ENCODE measurements at places on chromosomes 12 and 14.
A peak's percentile ranks its signal among the peaks of the same experiment; 100 is the strongest.

DNA sequence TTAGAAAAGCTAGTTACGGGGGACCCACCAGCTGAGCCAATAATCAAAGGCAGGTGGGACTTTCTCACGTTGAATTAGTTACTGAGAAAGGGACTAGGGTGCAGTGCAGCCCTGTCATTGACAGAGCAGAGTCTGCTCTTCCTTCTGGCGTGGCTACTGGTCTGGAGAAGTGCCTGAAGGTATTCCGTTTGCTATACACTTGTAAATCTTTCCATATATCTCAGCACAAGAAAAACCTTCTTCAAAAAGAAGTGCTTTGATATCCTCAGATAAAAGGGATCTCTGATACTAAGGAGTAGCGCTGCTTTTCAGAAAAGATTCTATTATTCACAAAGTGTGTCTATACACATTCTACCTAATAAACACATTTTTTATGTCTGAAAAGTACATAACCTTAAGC lies 91.5 kb downstream of the KCNK10 start:
- no peak for DNase-seq

- peak; percentile 69 for DNase-seq
Observed at GRCh38 chr14:91149462-91149861, 35.6 kb downstream of the DGLUCY start.

DNA sequence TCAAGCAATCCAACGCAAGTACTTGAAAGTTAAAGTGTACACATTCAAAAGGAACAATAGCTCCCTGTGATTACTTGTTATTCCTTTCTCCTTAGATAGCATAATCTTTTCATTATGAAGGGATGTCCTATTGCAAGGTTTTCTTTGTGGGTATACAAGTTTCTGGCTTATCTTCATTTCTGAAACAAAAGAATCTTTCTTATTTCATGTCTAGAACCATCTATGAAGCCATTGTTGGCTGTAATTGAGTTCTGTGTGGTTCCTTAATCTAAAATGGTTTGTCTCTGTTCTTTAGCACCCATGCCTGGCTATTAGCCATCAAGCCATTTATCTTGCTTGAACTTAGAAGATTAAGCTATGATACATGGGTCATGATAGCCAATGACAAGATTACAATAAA lies 95.0 kb downstream of the VEZT start:
- no peak for DNase-seq

DNA sequence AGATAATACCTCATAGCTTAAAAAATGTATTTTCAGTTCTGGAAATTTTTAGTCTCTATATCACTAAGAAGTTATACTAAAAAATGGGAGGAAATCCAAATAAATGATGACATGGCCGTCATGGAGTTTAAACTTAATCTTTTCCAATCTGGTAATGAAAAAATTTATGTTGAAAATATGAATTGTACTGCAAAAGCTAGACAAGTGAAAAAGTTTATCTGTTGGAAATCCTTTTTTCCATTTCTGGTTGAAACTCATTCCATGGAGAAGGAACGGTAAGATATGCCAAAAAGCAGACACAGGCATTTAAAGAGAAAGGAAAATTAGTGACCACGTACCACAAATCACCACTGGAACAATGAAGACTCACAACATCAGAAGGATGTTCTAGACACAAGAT lies 314.2 kb upstream of the PRICKLE1 start:
- no peak for DNase-seq

DNA sequence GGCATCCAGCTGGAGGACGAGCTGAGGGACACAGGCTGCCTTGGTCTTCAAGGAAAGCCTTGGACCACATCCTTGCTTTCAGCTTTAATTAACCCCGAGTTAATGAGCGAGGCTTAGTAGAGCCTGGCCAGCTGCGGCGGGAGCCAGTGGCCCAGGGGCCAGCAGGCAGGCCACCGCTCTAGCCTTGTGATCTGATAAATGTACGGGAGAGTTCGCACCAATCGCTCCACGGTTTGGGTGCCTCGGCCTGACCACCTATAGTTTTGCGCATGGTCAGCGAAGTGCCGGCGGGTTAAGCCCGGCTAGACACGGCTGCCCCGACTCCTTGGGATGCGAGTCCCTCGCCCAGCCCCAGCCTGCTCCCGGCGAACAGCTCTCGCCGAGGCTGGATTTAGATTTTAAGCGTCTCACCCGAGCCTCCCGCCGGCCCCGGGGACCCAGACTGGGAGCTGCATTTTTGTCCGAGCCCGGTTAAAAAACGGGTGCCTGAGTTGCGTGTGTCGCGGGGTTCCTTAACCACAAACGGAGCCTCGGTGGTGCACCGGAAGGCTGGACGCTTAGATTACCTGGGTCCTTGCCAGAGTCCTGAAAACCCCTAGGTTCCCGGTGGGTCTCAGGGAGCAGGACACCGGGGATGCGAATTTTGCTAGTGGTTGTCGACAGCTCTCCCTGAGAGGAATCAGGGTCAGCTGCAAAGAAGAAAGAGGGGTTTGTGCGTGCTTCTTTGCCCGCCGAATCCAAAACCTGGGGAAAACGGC lies 2.9 kb upstream of the HOXC12 start:
- DNase-seq = no peak

DNA sequence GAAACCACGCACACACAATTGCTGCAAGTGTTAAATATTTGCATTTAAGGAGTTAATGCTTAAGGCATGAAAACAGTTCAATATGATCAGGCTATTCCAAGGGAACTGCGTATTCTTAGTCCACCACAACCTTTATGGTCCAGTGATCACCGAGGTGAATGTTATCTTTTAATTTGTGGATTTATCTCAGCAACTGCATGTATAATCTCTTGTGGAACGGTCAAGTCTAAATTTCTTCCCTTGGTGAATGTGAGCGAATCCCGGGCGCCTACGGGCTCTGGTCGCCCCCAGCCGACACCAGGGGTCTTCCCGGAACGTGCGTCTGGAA lies 999 bp upstream of the AK7 start:
- no peak for DNase-seq

GRCh38 chr12:98291828-98292227 lies 223.6 kb upstream of the TMPO start:
- no peak for DNase-seq

- DNase-seq = no peak
Observed at GRCh38 chr12:22658214-22658613, 33.2 kb downstream of the ETNK1 start.

DNA sequence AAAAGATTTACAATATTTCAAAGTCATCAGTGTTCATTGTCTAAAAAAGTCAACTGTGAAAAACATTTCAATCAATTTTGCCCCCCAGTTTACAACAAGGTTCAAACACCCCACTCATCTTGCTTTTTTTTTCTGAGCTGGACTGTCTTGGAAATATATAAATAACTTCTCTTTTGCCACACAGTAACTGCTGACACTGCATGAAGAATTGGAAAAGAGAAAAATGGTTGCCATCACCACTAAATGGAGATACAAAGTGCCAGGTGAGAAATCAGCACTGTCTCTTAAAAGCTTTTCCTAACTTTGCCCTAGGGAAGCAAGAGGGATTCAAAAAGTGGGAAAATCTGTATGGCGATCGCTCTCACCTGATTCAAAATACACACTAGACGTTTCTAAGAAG lies 101.4 kb downstream of the TRAFD1 start:
- DNase-seq = no peak

GRCh38 chr14:32757568-32757967 lies 181.1 kb upstream of the NPAS3 start:
- DNase-seq = no peak

DNA sequence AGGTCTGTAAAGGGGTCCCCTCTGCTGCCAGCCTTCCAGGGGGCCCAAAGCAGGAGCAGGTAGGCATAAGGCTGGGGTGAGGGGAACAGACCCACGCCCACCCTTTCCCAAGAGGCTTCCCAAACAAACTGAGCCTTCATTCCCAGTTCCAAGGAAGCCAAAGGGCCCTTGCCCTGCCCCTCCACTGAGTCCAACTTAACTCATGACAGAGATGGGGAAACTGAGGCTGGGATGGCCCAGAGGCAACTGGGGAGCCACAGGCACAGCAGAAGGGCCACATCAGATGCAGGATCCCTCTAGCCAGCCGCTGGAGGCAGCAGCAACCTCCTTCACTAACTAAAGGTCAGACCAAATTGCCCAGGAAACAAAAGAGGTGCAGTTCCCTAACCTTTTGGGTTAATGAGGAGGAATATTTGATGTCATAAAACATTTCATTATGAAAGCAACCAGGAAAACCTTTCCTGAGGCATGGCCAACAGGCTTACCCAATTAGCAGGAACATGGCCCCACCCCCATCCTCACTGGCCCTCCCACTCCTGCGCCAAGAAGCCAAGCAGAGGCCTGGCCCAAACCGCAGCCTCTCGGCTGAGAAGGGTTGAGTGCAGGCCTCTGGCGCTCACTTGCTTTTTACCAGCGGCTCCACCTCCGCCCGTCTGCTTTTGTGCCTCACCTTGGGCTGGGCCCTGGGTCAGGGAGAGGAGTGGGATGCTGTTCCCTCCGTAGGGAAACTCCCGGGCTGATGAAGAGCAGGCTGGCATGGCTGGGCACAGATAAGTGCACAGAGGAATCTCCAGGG lies 293.5 kb upstream of the RTL1 start:
- DNase-seq = no peak
